ENCODE measurements at places on chromosomes 1 and 21. TPM values are rescaled to one million over a fixed set of nuclear protein-coding genes. Genes with fewer than 3 reads are reported as not detected.

Gene C4BPA
- not detected for total RNA-seq

Gene HCN3
- total RNA-seq: 3.5 TPM

GRCh38 chr1:117836069-117836468 lies 93.4 kb downstream of the GDAP2 start:
- no peak for DNase-seq

- DNase-seq: no peak
Observed at GRCh38 chr1:197150336-197151005, 4.0 kb upstream of the ASPM start.

DNA sequence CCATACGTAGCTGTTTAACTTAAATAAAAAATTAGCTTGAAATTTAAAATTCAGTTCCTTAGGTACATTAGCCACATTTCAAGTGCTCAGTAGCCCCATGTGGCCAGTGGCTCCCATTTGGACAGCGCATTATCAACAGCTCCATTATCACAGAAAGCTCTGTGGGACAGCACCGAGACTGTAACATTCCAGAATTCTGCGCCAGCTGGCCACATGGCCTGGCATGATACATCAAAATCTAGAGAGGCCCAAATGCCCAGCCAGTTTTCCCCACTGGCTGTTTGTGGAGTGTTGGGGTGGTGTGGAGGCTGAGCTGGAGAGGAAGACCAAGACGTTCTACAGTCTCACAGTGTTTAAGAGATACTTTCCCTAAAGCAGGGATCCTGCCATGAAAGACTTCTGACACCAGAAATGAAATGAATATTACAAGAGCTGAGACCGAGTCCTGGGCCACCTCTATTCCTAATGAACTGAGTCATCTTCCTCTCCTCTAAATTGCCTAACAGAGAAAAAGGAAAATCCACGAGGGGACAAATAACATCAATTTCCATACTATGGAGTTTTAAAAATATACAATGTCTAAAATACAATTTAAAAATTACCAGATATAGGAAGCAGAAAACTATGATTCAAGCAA lies 27.3 kb upstream of the ACTA1 start:
- DNase-seq: no peak

DNA sequence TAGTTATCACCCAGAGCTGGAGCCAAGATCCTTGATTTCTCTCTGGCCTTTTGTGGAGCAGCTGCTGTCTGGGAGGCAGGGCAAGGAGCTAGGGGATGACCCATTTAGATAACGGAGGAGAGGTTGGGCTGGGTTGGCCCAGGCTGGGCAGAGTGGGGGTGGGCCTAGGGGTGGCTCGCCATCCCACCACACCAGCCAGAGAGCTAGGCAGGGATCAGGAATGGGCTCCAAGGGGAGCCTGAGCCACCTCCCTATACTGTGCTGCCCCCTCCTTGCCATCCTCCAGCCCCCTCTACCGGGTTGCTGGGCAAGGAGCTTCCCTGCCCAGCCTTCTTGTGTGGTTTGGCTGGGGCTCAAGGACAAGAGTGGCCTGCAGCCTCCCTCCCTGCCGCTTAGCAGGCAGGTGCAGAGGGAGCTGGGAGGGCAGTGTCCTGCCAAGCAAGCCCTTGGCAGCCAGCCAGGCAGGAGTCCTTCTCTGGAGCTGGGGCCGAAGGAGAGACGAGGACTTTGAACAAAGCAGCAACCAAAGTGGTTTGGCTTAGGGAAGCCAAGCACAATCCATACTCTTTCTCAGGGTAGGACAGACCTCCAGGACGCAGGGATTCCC lies 4.1 kb downstream of the NUAK2 start:
- DNase-seq: peak; percentile 94

- DNase-seq: no peak
Observed at GRCh38 chr1:247115545-247115944, 11.4 kb upstream of the ZNF669 start.

- DNase-seq: no peak
Observed at GRCh38 chr1:1612104-1612400, 3.2 kb upstream of the MIB2 start.

DNA sequence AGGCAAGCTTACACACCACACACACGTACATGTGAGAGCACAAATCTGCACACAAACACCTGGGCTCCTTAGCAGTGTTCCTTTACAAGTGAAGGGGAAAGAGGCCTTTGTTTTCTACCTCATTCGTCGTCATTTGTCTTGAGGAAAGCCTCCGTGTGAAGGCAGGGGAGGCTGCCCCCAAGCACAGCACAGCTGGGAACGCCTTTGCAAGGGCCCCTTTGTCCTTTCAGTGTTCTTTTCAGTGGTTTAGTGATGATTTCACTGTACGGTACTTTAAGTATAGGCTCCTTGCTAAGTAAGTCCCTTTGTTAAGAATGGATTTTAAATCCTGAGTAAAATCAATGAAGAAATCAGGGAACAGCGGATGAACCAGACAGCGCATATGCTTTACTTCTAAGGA lies 94.1 kb downstream of the PGBD5 start:
- no peak for DNase-seq

GRCh38 chr1:217712925-217713597 lies 81.9 kb downstream of the SPATA17 start:
- DNase-seq: no peak

DNA sequence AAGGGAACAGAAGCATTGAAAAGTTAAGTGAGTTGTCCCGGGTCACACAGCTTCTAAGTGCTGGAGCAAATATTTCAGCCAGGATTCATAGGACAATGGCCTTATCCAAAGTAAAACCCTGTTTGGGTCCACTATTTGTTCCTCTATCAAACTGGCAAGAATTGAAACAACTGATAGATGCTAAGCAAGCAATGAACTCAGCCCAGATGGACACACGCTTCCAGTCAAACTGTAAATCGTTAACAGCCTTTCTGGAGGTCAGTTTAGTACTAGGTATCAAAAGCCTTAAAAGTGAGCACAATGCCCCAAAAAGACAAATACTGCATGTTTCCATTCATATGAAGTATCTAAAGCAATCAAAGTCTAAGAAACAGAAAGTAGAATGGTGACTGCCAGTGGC lies 779 bp upstream of the SVBP start:
- DNase-seq: no peak

DNA sequence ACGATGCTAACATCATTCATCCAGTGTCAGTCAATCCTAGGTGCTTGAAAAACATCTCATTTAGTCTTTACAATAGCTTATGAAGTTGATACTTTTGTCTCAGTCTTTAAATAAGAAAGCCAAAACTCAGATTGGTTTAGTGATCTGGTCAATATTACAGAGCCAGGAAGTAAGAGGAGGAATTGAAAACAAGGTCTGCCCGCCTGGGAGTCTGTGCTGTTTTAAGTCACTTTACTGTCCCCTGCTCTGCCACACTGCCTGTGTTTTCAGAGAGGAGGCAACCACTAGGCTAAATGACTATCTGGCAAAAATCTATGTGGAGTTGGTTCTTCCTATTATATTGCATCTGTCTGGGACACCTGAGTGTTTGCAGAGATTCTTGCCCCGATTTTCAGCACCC lies 62.3 kb downstream of the ST6GALNAC3 start:
- DNase-seq: no peak

GRCh38 chr21:14877581-14878228 lies 187.1 kb downstream of the NRIP1 start:
- no peak for DNase-seq

DNA sequence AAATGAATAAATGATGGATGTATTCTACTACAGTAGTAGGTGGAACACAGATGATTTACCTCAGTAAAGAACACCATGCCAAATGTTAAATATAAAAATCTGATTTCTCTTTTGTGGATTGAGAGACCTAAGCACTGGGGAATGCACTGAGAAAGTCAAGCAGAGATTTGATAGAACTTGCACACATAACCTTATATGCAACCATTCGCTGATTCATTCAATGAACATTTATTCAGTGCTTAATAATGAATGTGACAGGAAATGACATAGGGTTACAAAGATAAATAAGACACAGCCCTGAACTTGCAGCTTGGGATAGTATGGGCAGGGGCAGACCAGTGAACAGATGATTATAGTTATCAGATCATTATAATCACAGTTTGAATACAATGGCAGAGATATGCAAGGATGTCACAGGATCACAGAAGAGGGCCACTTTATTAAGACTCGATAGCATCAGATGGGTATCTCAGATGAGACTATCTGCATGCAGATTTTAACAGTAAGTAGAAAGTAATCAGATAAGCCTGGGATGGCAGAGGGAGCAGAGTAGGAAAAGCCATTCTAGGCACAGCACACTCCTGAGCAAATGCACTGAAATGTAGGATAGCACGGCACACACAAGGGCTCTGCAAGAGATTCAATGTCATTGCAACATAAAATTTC lies 169.4 kb downstream of the ASTN1 start:
- DNase-seq: peak; percentile 29

GRCh38 chr1:93031711-93032110 lies 47.4 kb upstream of the MTF2 start:
- DNase-seq: no peak
